ENCODE measurements at places on chromosomes 1 and 21. TPM values are rescaled to one million over a fixed set of nuclear protein-coding genes. Genes with fewer than 3 reads are reported as not detected.

- DNase-seq, result no peak
Observed at GRCh38 chr1:176462674-176463378, at the start of gene PAPPA2. Gene PAPPA2 (plus strand): TSS chr1:176463175. CDS start chr1:176556323, 93,148 bp downstream.

DNA sequence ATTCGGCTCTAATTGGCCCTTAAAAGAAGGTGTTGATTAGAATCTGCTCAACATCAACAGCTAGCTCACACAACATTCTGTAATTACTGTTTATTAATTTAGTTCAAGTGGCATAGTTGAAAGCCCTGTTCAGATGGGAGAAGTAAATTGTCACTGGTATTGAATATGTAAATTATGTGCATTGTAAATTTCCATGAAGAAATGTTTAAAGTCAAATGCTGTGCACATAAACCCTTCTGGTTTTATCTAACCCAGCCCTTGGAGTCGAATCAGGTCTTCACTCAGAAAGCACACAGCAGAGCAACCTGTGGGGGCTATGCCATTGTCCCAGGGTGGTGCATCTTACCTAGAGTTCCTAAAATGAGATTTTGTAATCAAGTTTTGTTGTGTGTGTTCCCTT, 65.4 kb upstream of the LMO4 start:
- DNase-seq, result no peak

GRCh38 chr1:158180741-158181576, at the start of gene CD1D:
Gene CD1D (plus strand): TSS chr1:158180895. CDS start chr1:158181102, 207 bp downstream.
- no peak for DNase-seq

DNA sequence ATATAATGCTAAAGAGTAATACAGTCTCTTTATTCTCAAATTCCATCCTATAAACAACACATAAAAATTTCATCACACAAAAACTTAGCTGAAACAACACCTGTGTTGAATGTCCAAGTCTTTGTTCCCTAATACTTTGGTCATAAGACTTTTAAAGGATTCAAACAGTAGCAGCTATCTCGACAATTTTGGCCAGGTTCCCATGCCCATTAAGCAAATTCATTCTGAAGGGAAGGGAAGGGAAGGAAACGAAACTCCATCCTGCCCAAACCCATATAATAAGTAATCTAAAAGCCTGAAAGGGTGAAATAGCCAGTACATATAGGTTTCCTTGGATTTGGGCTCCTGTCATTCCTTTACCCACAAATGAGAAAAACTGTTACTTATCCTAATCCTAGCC, 7.5 kb downstream of the IVNS1ABP start:
- no peak for DNase-seq

DNA sequence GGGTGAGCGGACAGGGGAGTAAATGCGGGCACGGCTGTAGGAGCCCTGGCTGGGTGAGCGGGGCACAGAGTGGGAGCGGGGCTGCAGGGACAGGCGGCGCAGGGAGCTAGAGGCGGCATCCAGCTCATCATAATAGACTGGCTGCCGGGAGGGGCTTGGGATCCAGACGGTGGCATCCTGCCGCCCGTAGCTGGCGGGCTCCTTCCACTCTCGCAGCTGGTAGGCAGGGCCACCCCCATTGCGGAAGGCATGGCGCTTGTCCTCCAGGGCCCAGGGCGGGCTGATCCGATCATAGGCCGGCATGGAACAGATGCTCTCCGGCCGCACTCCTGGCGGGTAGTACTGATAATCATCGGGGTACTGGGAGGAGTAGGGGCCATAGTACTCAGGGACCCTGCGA, 43.7 kb upstream of the GOLT1A start:
- DNase-seq, result no peak

GRCh38 chr1:56387071-56387740, 192.2 kb downstream of the PLPP3 start:
- no peak for DNase-seq

- DNase-seq, result no peak
Observed at GRCh38 chr1:202237052-202237451, 43.5 kb downstream of the LGR6 start.

DNA sequence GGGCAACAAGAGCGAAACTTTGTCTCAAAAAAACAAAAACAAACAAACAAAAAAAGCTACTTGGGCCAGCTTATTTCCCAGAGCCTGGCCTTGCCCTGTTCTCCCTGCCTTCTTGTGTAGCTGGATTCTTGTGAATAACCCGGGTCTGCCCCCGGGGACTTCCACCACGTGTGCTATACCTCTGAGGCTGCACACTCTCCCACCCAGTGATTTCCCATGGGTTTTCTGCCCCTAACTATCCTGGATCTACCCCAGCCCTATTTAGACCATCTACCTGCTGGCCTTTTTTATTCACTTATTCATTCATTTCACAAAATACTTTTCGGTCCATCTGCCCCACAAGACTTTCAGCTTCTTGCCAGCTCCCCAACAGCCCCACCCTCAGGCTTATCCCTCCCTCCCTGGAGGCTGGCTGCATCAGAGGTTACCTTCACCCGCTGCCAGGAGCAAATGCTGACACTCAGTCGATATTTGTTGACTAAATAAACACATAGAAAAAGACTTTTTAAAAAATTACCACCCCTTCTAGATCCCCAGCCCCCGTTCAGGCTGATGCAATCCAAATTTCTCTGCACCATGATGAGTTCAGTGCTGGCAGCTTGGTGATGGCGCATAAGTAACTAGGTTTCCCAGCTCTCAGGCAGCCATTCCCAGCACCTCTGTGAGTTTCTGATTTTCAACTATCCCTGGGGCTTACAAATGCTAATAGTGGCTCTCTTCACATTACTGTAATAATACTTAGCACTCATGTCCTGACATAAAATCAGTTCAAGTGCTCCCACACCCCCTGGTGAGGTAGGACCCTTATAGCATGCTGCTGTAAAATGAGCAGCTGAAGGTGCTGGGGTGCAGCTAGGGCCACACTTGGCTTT, 30.7 kb upstream of the TARBP1 start:
- no peak for DNase-seq

The HAO2 gene
- not detected for total RNA-seq

The APCS gene
- total RNA-seq, result not detected

The GJA9 gene
- not detected for total RNA-seq

The ROR1 gene
- 11.7 TPM for total RNA-seq

The CELA3B gene
- not detected for total RNA-seq

The PTPRC gene
- total RNA-seq, result 38.4 TPM

All from spinal cord (tissue), 10 donors.